ENCODE measurements at places on chromosomes 7 and 10.

GRCh38 chr7:14073543-14073942 lies 84.1 kb upstream of the ETV1 start:
- DNase-seq = no peak

DNA sequence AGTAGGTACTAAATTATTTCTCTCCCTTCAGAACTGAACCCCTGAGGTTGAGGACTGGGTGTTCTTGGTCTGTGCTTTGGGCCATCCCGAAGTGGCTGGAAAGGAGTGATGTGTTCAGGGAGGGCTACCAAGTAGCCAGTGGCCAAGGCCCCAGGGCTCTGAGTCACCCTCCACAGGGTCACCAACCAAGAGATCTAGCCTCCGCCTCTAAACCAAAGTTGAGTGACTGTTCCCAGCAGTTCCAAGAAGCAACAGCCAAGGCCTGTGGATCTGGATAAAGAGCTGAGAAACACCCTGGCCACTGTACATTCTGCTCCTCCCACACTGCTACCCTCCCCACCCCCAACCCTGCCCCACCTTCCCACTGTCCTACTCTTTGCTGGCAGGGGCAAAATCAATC lies 35.5 kb upstream of the KCNMA1 start:
- no peak for DNase-seq

GRCh38 chr7:151867912-151868311 lies 9.0 kb downstream of the PRKAG2 start:
- no peak for DNase-seq

DNA sequence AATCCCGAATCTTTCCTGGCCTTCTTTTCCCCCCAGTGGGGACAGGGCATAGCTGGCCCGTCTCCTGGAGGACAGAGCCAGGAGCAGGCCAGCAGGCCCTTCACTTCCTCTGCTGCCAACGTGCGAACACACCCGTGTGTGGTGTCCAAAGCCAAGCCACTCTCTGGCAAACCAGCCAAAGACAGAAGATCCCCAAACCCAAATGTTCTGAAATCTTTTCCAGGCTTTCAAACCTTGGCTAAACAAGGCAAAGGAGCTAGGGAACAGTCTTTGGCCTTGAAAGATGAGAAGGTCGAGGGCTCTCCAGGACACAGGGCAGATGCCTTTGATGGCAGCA lies 63.0 kb downstream of the PROSER2 start:
- no peak for DNase-seq

GRCh38 chr10:89707372-89707771 lies 6.0 kb downstream of the KIF20B start:
- no peak for DNase-seq

DNA sequence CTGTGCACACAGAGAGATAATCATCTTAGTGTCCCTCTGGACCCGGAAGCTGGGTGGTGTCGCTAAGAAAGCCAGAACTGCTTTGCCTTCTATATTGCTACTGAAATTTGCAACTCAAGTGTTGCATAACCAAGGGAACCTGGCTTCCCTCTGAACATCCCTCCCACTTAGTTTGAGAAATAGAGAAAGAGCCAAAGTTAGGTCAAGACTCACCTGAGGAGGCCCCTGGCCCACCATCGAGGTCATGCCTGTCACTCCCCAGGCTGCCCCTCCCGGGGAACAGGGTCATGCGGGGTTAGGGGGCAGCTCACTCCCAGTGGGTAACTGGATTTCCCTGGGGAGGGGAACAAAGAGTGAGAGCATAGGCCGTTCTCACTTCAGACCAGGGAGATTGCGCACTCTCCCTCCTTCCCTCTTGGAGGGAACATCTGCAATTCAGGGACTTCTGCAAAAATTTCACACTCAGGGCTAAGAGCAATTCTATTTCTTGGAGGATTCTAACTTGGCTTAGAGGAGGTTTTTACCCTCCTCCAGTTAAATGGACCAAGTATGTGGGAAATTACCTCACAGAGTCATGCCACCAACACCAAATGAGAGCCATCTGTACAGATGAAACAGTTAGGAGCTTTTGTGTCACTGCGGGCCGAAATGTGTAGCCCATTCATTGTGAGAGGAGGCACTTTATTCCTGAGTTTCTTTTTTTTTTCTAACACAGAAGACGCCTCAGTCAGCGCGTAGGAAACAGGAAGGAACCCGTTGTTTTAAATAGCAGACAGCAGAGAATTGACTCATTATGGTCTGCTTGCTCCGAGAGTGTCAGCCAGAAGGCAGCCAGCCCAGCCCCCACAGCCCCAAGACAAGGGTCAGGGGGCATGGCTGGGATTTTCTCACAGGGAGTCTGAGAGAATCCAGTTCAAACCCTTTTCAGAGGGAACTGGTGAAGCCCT lies 221.3 kb downstream of the ARHGAP12 start:
- peak; percentile 39 for DNase-seq

GRCh38 chr7:50092579-50093491 lies at the start of gene ZPBP:
TSS of gene ZPBP (minus strand) at chr7:50093246. CDS start at chr7:50093194, 52 bp downstream.
- peak; percentile 19 for DNase-seq

- no peak for DNase-seq
Observed at GRCh38 chr10:112966194-112966855, 16.3 kb downstream of the TCF7L2 start.

DNA sequence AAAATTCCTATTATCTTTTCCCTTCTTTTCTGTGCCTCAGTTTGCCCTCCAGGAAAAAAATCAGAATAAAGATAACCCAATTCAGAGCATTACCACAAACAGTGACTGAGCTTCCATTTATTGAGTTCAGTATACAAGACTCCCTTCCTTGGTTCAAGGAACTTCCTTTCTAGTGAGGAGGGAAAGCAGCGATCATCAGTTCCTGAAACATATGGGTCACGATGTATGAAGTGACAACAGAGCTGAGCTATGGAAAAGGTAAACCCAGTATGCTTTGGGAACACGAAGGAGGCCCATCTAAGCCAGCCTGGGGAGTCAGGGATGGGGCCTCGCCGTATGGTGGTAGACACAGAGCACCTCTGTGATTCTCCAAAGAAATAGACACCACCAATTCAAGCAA lies 15.8 kb downstream of the C10orf71 start:
- no peak for DNase-seq

DNA sequence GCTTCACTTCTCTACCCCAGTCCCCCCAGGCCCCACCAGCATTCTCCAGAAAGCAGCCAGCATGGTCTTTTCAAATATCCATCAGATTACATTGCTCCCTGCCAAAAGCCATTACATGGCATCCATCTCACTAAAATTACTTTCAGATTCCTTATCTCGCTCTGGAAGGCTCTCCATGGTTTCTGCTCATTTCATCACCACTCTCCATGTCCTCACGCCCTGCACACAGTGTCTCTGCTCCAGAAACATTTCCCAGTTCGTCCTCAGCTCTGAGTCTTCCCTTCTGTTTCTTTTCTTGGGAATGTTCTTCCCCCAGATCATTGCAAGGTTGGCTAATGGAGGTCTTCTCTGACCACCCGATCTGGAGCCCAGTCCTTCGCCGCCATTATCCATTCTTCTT lies 499.1 kb downstream of the KCNMA1 start:
- DNase-seq = no peak

GRCh38 chr7:159318682-159319351 lies 174.2 kb upstream of the VIPR2 start:
- no peak for DNase-seq

- DNase-seq = no peak
Observed at GRCh38 chr7:38863601-38864291, 45.2 kb downstream of the VPS41 start.

DNA sequence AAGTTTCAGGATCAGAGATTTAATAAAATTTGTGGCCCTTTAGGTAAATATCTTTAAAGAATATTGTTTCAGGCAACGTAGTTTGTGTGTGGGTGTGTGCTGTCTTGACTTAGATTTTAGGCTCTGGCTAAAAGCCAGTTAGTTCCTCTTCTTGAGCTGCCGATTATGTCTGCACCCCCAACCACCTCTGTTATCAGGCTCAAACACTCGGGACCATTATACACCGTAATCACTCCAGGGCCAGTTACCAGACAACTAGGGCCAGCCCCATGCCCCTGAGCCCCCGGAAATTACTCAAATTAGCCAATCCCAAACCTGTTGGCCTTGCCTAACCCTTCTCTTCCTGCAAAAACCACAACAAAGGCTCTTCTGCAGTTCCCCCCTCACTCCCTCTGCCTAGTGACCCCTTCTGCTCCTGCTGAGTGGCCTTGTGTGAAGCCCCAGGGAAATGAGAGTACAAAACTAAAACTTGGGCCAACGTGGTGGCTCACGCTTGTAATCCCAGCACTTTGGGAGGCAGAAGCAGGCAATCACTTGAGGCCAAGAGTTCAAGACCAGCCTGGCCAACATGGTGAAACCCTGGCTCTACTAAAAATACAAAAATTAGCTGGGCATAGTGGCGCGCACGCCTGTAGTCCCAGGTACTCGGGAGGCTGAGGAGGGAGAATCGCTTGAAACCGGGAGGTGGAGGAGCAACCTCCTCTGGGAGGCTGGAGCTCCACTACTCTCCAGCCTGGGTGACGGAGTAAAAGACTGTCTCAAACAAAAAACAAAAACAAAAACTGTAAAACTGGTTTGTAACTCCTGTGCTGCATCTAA lies 9.2 kb upstream of the HNRNPF start:
- DNase-seq = peak; percentile 44

- DNase-seq = no peak
Observed at GRCh38 chr7:140655511-140656408, 15.1 kb upstream of the DENND2A start.

- no peak for DNase-seq
Observed at GRCh38 chr10:81570878-81571794, 303.9 kb upstream of the NRG3 start.

GRCh38 chr10:108439397-108439796 lies 1274.9 kb upstream of the SORCS1 start:
- no peak for DNase-seq

- DNase-seq = no peak
Observed at GRCh38 chr10:79260811-79261740, 86.2 kb upstream of the PPIF start.

DNA sequence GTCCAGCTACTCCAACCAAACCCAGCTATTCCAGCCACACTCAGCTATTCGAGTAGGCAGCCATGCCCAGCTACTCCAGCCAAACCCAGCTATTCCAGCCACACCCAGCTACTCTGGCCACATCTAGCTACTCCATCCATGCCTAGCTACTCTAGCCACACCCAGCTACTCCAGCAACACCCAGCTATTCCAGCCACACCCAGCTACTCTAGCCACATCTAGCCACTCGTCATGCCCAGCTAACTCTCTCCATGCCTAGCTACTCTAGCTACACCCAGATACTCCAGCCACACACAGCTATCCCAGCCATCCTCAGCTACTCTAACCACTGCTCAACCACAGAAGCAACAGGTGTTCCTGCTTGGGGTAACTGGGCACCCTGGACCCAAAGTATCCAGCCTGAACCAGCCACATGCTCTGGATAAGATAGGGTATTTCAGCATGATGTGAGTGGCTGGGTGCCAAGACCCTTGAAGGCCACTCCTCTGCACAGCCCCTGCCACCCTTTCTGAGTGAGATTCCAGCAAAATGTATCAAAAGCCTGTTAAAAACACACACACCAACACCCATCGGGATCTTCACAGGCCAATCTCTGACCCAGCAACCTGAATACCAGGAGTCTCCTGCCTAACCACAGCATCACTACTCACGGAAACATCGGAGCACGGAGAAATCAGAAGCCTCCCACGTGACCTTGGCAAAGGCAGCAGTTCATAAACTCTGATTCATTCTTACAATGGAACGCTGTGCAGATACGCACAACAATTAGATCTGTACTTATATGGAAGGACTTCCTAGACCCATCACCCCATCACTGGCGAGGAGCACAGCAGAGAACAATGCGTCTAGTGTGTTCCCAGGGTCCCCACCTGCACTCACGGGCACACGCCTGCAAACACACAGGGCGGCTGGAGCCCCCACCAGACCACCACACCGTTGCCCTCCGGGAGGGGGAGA lies 51.8 kb upstream of the DNAAF5 start:
- DNase-seq = no peak

DNA sequence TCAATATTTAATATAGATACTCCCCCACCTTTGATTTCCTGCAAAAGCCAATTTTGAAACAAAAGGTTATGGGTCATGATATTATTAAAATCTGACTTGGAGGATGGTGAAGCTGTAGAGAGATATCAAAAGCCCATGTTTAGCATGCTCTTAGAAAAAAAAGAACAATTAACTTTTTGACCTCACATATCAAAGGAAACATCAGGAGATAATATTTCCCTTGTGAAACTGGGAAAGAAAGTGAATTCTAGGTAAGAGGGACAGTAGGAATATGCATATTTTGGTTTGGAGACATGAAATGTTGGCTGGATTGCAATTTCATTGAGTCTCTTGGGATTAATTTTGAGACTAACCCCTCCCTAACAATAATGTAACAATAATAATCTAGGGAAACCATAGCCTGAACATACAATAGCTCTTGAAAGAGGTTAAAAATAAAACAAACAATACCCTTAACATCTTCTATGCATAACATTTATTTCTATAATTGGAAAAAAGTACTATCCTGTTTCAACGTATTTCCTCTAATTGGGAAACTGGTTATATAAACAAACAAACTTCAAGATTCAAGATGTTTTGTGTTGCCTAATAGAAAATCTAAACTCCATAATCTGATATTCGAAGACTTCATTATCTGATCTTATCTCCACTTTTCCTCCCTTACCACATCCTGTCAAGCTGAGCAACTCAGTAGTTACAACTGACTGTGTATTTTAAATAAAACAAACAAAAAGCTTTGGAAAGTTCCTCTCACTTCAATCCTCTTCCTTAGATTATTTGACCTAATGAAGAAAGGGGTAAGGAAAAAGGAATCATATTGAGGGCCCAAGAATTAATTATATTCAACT lies 14.8 kb downstream of the TMEM26 start:
- no peak for DNase-seq

- no peak for DNase-seq
Observed at GRCh38 chr7:91465595-91466061, 201.4 kb downstream of the FZD1 start.

GRCh38 chr7:134788191-134788590 lies 8.8 kb downstream of the CALD1 start:
- DNase-seq = no peak

DNA sequence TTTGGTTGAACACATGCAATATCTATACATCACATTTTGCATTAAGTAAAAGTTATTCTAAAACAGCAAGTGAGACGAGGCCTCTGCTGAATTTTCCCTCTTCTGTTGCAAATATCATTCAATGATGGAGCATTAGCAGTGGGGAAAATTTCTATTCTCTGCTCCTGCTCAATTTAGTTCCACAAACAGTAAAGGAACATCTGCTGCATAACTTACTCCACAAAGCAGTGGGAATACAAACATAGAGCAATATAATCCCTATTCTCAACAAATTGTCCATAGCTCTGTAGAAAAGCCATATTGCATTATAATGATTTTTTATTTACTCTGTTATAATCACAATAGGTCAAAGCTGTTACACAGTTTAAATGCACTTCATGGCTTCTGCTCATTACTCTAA lies 5.9 kb downstream of the AGR3 start:
- DNase-seq = no peak

DNA sequence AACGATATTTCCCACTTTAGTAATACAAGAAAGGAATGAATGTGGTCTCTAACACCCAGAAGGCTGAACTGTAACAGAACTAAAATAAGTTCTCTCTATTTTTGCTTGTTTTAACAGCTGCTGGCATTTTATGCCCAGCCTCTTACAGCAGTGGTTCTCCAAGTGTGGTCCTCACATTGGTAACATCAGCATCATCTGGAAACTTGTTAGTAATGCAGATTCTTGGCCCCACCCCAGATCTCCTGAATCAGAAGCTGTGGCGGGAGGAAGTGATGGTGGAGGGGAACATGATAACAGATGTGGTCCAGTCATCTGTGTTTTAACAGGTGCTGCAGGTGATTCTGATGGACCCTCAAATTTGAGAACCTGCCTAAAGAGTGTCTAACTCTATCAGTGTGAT lies 170.1 kb downstream of the TMEM26 start:
- no peak for DNase-seq

Measured in GM12892 (cell line).